ENCODE measurements at places on chromosomes 7 and 10. TPM values are rescaled to one million over a fixed set of nuclear protein-coding genes. Genes with fewer than 3 reads are reported as not detected.

Gene ZNF716
- total RNA-seq: not detected

Gene SVIL
- 62.6 TPM for total RNA-seq

Gene IDI2
- total RNA-seq: not detected

Gene CLDN15
- total RNA-seq: 3.2 TPM

Gene LDB3
- not detected for total RNA-seq

Gene CTBP2
- 133 TPM for total RNA-seq

Gene OR6V1
- total RNA-seq: not detected
